ENCODE measurements at places on chromosomes 6 and 20.
A peak's percentile ranks its signal among the peaks of the same experiment; 100 is the strongest.

DNA sequence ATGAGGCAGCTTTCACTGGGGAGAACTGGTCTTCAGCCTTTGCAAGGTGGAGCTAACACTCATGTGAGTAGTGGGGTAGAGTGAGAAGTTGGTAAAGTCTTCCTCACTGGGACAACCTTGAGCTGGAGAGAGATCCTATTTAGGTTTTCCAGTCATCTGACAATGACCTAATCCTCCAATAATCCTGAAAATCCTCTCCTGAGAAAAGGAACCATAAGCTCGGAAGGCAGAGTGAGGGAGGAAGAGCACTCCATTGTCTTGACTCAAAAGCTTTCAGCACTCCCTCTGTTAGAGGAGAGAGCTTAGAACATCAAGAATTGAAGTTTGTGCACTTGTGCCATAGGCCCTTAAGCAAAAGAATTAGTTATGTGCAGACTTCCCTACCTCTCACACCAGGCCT is 77.8 kb downstream of the TRAM2 start:
- DNase-seq = no peak

- no peak for DNase-seq
Observed at GRCh38 chr20:13041574-13042457, 33.0 kb downstream of the SPTLC3 start.

DNA sequence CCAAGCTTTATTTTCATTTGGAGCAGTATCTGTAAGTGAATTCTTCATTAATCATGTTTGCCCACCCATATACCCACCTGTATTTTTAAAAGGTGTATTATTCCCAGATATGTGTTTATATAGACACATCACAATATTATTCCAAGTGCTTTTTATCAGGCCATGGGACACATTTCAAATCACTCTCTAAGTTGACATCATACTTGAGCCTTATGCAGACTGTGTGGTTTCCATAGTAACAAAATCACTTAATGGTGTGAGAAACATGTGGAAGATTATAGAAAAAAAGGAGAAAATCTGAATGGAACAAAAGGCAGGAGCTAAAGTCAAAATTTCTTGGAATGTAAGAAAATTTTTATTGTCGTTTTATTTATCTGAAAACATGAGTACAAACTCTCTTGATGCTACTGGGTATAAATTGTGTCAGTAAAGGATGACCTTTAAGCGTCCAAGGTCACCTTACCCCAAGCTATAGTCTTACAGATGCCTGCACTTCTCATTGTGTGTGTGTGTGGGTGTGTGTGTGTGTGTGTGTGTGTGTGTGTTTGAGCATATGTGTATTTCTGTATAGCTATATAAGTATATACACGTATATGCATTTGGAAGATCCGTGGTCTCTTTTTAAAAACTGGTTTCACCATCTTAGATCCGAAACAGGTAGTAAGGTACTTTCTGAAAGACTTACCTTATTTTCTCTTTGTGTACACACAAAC is 79.8 kb upstream of the CCN6 start:
- no peak for DNase-seq

DNA sequence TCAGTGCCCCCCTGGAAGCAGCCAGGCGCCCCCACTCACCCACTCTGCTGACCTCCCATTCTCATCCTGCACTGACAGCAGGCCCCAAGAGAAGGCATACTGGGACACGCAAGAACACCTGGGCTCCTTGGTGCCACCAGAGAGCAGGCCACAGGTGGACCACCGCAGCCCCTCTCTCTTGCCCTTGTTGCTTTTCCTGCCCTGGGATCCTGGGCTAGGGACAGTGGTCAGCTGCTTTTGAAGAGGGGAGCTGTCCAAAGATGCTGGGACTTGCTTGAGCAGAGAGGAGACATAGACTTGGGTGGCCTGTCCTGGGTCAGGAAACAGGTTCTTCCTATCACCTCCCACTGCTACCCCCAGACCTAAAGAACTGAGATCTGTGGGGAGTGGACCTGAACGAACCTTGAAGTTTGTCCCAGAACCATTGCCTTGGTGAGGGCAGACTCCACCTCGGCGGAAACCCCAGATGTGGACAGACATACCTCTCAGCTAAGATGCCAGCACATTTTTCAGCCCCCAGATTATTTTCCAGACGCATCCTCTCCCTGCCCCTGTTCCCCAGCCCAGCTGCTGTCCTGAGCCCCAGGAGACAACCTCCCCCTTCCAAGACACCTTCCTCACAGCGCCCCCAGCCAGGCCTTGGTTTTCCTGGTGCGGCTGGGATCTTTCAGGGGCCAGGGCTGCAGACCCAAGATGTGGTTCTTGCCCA is 1.1 kb downstream of the GLP1R start:
- DNase-seq = no peak

GRCh38 chr6:158815907-158816306 is 3.3 kb downstream of the EZR start:
- DNase-seq = no peak

GRCh38 chr20:8127553-8128255 is 4.4 kb upstream of the PLCB1 start:
- DNase-seq = no peak

GRCh38 chr6:795046-795685 is 102.2 kb upstream of the EXOC2 start:
- DNase-seq = no peak

DNA sequence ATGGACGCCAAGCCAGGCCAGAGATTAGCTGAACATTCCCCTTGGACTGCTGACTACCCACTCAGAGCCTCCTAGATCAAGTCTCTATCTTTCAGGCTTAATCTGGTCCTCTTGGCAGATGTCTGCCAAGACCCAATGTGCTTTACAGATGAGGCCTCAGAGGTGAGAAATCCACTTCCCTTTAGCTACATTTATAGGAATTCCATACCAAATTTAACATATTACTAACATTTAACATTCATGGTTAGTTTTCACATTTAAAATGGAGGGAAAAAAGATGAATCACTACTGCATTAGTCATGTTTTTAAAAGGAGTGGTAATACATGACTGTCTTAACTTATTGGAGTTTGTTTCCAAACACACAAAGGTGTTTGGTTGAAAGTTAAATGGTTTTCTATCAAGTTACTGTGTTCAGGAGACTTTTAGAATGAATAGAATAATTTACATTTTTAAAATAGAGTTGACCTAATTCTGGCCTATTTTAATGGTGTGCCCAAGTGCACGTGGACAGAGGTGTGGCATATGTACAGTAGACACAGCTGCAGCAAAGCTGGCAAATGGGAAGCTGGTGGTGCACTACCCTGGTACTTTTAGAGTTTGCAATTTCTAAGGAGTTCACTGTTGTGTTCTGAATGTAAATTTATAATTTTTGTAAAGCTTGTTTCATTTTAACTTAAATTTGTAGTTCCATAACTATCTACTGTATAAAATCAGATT is 41.9 kb upstream of the CALHM6 start:
- no peak for DNase-seq

- no peak for DNase-seq
Observed at GRCh38 chr6:16540804-16541752, 220.2 kb downstream of the ATXN1 start.

DNA sequence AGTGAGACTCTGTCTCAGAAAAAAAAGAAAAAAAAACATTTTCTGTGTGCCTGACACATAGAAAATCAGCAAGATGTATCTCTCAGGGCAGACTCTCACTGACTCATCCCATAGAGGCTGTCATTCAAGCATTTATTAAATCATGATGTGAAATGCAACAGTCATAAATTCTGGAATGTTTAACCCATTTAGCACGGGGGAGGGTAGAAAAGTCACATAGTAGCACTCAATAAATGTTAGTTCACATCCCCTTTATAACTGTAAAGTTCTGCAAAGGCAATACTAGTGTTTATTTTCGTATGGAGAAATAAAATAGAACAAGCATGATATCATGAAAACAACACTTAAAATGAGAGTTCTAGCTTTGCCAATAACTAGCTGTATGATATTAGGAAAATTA is 15.5 kb upstream of the CARMIL1 start:
- DNase-seq = no peak

DNA sequence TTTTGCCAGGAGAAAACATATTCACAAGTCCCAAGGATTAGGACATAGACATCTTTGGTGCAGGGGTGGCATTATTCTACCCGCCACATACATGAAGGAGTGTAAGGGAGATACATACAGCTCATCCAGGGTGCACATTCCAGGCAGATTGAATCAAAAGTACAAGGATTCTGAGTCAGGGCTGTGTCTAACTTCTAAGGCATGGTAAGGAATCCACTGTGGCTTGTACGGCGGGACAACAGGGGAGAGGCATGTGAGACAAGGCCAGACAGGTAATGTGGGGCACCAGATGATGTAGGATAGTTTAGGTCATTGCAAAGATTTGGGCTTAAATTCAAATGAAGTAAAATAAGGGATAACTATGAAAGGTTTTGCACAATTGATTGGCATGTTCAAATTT is 780.9 kb downstream of the C6orf118 start:
- no peak for DNase-seq

DNA sequence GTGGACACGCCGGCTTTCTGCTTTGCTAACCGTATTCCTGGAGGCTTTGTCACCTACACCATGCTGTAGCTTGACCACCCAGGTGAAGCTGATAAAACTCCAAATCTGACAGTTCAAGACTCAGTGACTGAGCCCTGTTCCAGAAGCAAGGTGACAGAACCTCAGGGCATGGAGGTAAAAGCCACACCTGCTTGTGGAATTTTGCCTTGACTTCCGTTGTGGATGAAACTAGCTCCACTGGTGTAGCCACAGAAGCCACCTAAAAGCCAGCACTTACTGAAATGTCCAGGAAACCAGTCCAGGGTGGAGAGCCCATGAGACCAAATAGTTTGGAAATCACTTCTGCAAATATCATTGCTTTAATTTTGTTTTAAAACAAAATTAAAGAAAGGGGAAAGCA is 11.0 kb downstream of the CST8 start:
- no peak for DNase-seq

DNA sequence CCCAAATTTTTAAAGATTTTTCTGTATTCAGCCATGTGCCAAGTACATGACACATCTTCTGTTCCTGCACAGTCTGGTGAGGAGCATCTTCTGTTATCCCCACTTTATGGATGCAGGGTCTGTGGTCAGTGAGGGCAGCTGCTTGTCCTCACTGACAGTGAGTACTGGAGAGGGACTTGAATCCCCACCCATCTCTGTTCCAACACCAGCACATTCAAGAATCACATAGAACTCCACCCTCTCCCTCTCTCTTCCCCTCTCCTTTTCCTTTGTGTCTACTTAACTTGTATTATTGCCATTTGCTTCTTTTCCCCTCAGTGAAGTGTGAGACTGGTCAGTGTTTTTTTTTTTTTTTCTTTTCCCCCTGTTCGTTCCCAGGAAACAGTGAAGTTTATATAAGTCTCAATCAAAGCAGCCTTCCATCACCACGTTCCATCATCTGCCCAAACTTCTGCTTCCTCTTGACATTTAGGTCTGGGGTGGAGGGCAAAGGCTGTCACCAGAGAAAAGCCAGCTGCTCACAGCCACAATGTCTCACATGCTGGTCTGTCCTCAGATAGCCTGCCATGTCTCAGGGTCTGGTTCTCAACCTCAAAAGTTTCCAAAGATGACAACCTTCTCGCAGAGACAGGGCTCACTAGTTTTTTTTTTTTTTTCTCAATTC is 110.0 kb upstream of the SSTR4 start:
- no peak for DNase-seq

DNA sequence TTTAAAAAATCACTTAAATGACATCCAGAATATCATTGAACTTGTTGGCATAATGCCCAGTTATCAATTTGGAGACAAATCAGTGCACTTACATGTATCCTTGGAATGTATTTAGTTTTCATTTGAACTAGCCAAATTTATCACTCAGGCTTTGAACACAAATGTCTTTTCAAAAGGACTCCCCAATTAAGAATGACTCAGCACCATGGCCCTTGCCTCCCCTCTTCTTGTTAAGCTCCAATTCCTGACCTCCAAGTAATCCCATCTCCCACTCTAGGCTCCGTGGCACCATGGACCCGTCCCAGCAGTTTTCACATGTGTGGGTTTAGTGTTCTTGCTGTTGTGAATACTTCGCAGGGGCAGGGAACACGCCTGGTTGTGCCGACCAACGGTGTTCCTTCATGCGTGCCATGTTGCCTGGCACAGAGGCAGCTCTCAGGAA is 2.7 kb downstream of the AKAP12 start:
- DNase-seq = no peak

- no peak for DNase-seq
Observed at GRCh38 chr20:21124190-21124589, 1.7 kb upstream of the KIZ start.

- DNase-seq = peak; percentile 4
Observed at GRCh38 chr6:134145786-134146185, 93.4 kb upstream of the SLC2A12 start.

DNA sequence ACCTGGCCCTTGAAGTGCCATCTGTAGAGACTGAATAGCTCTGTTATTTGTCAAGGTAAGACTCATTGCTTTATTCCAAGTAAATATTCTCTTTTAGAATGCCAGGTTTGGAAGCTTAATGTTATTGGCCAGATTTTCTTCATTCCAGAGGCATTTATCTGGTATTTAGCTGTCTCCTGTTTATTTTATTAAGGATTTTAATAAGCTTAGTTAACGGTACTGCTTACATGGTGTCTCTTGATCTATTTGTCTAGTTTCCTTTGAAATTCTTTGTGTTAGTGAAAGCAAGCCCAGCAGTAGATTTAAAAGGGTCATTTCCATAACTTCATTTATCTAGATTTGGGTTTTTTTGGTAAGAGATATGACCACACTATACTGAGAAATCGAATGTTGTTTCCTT is 7.7 kb downstream of the RALY start:
- no peak for DNase-seq

- DNase-seq = no peak
Observed at GRCh38 chr6:52539607-52540006, 37.3 kb downstream of the TRAM2 start.

DNA sequence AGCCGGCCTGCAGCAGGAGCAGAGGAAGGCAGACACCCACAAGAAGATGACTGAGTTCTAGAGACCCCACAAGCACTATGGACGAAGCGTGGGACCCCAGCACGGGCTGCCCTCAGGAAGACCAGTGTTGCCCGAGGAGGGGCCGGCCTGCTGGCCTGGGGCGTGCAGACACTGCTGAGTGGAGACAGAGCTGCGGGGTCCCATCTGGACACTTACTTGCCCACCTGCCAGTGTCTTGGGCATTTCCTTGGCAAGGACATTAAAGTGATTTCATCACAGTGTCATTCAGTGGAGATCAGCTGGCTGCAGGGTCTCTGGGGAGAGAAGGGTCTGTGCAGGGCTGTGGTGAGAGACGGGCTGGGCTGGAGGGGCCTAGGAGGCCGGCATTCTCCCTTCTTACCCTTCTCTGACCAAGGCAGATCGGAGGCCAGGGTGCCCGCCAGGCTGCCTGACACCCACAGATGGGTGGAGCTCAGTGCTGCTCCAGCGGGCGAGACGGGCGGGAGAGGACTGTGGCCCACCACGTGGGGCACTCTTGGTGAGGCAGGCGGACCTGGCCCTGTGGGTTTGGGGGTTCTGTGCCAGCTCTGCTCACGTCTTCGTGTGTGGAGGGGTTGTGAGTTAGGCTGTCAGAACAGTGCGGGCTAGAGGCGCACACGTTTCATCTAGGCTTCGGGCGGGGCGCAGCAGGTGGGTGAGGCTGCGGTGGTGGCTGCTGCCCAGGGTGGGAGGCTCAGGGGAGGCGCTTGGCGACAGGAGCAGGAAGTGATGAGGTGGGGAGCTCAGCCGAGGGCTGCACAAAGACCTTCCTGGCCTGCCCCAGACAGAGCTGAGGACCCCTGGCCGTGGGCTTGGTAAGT is at the start of gene LIME1:
TSS of gene LIME1 (plus strand) at position 806 of the 860 bp plus-strand sequence. CDS start 886 bp downstream, outside the sequence.
- DNase-seq = no peak

GRCh38 chr6:104829183-104829958 is 30.3 kb downstream of the HACE1 start:
- DNase-seq = no peak

- no peak for DNase-seq
Observed at GRCh38 chr20:59322585-59323454, 22.4 kb downstream of the EDN3 start.

GRCh38 chr6:159487636-159488035 is 205.4 kb downstream of the SOD2 start:
- no peak for DNase-seq
